Fibroblast of skin of back (primary cell): ENCODE measurements at places on chromosomes 16 and 17.
A peak's percentile ranks its signal among the peaks of the same experiment; 100 is the strongest.

DNA sequence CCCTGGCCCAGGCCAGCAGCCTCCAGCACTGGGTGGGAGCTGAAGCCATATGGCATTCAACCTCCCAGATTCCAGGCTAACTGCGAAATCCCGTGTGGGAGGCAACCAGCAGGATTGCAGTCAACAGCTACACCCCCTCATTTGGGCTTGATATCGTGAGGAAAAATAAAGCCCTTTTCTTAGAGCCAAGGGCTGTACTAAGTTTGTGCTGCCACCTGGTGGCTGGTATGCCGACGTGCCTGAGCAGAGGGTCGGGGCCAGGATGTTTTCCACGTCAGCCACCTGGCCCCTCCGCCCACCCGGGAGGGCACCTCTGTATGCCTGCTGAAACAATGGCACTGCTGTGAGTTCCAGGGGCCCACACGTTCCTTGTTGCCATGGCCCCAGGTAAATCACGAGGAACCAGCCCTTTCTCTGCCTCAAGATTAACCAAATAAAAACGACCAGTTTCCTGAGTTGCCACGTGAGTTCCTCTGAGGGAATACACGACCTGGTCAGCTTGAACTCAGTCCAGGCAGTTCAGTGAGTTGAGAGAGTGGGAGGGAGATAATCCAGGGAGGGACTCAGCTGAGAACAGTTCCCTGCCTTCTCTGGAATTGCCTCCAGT is 9.0 kb downstream of the TMEM98 start:
- peak; percentile 50 for DNase-seq

DNA sequence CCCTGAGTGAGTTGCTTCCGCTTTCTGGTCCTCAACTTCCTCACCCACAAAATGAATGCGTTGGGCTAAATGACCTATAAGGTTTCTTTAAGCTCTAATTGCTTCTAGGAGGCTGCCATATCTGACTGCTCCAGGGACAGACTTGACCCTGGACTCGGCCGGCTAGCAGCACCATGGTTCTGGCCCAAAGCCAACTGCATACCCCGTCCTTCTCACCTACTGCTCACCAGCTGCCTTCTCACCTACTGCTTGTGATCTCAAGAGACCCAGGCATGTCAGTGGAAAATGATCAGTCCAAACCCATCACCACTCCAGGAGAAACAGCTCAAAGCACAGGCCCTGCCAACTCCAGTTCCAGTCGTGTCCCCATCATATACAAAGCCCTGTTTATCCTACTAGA is 124.3 kb upstream of the IRX5 start:
- no peak for DNase-seq

GRCh38 chr16:17951378-17951777 is 385.2 kb downstream of the NPIPA8 start:
- peak; percentile 79 for DNase-seq

- DNase-seq: no peak
Measured at GRCh38 chr16:84917492-84917891, 93.8 kb downstream of the ZDHHC7 start.

- DNase-seq: no peak
Measured at GRCh38 chr16:65731833-65732232, 610.0 kb upstream of the CDH11 start.

- DNase-seq: no peak
Measured at GRCh38 chr17:32143527-32143870, 1.2 kb downstream of the RHOT1 start.

- no peak for DNase-seq
Measured at GRCh38 chr17:73139296-73139695, 25.5 kb upstream of the SSTR2 start.

- no peak for DNase-seq
Measured at GRCh38 chr16:53841884-53842283, 137.9 kb downstream of the FTO start.

DNA sequence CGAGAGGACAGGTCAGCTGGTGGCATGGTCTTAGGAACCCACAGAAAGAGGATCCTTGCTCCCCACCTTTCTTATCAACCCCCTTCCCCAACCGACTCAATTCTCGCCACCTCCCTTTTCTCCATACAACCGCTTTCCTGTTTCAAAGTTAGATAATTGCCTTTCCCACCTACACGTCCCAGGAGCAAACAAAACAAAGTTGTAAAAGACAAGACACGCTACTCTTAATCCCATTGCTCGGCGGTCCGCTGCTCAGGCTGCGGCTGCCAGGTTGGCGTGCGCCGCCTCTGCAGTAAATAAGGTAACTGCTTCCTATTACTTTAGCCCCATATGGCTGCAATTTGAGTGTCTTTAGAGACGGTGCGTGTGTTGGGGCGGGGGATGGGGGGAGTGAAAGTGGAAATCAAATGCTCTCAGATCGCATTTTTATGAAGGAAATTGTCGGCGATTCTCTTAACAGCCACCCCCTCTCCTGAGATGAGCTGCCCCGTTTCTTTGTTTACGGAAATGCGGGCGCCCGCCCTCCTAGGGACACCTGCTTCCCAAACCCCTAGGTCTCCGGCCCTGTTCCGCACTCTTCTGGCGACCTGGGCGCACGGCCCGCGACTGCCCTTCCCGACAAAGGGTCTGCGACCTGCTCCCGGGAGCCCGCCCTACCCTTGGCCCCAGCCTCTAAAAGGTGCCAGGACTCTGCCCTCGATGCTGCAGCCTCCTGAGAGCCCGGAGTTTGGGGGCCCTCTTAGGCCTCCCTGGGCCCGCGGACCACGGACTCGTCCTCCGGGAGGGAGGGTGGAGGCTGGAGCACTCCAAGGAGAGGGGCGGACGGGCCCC is 3.7 kb upstream of the CBX8 start:
- peak; percentile 52 for DNase-seq

GRCh38 chr16:69443927-69444631 is 19.7 kb downstream of the CYB5B start:
- DNase-seq: peak; percentile 51

- DNase-seq: no peak
Measured at GRCh38 chr17:74259667-74260524, 14.1 kb upstream of the DNAI2 start.

- peak; percentile 29 for DNase-seq
Measured at GRCh38 chr17:7538891-7539545, 9.8 kb upstream of the TNFSF12 start.

DNA sequence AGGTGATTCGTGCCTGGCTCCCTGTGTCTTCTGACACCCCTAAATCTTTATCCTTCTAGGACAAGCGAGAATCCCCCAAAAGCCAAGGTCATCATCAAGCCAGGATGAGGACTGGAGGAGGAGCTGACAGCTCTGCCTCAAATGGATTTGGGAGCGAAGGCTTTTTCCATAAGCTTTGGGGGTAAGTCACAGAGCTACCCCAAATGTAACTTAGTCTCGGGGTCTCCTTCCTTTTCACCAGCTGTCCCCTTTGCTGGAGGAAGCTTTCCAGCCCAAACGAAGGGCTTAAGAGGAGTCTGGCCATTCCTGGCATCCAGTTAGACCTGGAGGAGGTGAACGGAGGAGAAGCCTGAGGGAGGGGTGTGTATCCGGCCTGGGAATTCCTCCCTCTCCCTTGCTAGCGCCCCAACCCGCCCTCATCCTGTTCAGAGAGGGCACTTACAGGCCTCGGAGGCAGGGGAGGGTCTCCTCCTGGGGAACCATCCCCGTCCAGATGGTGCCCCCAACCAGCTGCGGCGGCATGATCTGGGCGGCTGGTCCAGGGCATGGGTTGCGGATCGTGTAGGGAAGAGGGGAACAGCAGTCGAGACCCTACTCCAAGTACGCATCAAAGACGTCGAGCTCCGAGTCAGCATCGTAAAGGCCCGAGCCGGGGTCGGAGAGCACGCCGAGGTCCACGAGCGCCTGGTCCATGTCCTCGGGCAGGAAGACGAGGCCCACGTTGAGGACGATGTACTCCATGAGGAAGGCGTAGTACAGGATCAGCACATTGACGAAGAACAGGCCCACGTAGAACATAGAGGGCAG is 938 bp downstream of the DEXI start:
- DNase-seq: no peak

DNA sequence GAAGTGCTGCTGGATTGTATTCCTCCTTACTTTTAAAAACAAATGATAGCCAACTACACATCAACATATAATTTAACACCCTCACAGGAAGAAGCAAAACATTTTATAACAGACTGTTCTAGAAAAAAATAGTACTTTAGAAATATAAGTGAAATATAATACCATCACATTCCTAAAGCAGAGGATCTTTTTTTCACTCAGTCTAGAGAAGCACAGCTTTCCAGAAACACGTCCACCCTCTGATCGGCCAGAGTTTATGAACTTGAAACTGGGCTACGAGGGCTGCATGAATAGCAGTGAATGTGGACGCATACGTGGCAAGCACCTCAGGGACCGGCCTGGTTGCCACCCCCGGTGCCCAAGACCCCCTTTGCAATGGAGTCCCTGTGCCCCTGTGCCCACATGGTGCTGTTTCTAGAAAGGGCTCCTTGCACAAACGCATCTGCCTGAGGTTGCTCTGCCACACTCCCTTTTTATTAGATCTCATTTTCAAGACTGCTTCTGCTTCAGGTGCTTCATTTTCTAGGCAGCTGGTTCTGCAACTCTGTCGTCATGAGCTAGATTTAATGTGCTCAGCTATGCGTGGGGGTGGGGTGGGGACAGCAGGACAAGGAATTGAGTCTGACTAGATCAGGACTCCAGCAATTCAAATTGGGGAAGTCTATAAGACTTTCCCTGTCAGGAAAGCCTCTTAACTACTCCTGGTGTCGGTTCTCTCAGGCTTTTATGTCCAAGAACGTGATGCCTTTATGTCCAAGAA is 29.1 kb upstream of the ERN1 start:
- DNase-seq: no peak
